ENCODE measurements at places on chromosomes 2 and 18. TPM values are rescaled to one million over a fixed set of nuclear protein-coding genes. Genes with fewer than 3 reads are reported as not detected.

Gene RANBP2
- total RNA-seq, result 91.1 TPM

Gene TRIM43
- not detected for total RNA-seq

Gene ARL6IP6
- total RNA-seq, result 16.6 TPM

Gene LYPD1
- total RNA-seq, result 1.9 TPM

Gene KCNJ3
- under 0.01 TPM for total RNA-seq

Gene UGT1A8
- total RNA-seq, result not detected

Gene HDHD2
- 41.0 TPM for total RNA-seq

Gene LOXHD1
- 1.6 TPM for total RNA-seq

Gene NEU4
- total RNA-seq, result 3.0 TPM

Gene ICA1L
- total RNA-seq, result 14.5 TPM

Gene RNASEH1
- total RNA-seq, result 21.0 TPM

- no peak for DNase-seq
Observed at GRCh38 chr2:165902934-165903333, 50.6 kb downstream of the TTC21B start.

DNA sequence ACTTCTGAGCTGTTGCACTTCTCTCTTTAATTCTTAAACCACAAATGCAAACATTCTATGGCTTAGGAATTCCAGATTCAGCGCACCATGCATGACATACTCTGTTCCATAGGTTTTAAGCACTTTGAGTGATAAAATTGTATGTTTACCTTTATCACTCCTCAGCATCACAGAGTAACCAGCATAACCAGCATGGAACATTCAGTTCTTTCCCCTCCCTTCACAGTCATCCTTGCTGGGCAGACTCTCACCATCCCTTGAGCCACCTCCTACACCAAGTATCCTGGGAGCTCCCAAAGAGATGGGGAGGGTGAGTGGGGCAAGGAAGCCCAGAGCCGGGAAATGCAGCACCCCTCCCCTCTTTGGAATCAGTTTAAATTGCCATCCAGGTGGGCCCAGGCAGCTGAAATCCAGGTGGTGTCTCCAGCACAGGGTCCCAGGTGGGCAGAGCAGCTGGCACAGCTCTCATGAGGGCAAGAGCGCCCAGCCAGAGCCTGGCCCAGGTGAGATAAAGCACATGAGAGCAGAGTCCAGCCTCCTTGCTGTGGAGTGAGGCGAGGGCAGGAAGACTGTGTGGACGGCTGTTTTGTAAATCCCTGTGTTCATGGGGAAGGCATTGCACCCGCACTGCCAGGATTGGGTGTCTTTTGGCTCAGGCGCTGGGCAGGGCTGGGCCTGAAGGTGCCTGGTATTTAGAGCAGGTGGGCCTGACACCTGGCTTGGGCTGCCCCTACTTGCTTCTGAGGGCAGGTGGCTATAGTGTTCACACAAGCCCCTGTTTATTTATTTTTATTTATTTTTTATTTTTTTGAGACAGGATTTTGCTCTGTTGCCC lies 36.8 kb downstream of the LAMA3 start:
- no peak for DNase-seq

- DNase-seq, result no peak
Observed at GRCh38 chr2:83261591-83262136, 1197.4 kb downstream of the SUCLG1 start.

DNA sequence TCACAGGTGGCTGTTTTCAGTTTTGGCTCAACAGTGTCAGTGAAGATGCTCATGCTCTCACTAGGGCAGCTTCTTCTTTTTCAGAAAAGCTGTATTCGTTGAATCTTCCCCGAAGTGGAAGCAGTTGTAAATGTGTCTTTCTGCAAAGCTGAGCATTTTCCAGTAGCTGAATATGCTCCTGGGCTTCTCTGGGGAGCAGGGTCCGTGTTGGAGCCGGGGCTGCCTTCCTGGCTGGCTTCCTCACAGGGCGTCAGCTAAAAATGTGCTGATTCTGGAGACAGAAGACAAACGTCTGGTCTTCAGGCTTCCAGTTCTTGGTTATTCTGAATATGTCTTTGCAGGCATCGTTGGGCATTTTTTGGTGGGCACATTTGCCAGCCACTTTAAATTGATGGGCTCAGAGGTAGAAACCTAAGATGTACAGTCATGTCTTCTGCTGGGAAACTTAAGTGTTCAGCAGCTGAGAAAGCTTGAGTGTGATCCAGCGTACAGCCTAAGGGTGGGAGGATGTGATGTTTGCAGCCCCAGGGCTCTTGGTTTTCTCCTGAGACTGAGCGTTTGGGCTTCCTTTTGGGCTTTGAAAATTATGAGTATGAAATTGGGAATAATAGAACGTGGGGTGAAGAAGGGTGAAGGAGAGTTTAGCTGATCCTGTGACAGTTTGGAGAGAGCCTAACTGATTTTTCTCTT lies 19.0 kb downstream of the SETBP1 start:
- no peak for DNase-seq

DNA sequence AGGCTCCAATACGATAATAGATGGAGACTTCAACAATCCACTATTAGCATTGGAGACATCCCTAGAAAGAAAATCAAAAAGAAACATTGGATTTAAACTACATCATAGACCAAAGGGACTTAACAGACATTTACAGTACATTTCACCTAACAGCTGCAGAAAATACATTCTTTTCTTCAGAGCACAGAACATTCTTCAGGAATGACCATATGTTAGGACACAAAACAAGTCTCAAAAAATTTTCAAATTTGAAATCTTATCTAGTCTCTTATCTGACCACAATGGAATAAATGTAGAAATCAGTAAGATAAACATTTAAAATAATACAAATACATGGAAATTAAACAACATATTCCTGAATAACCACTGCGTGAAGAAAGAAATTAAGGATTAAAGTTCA lies 68.7 kb downstream of the STRADB start:
- no peak for DNase-seq

DNA sequence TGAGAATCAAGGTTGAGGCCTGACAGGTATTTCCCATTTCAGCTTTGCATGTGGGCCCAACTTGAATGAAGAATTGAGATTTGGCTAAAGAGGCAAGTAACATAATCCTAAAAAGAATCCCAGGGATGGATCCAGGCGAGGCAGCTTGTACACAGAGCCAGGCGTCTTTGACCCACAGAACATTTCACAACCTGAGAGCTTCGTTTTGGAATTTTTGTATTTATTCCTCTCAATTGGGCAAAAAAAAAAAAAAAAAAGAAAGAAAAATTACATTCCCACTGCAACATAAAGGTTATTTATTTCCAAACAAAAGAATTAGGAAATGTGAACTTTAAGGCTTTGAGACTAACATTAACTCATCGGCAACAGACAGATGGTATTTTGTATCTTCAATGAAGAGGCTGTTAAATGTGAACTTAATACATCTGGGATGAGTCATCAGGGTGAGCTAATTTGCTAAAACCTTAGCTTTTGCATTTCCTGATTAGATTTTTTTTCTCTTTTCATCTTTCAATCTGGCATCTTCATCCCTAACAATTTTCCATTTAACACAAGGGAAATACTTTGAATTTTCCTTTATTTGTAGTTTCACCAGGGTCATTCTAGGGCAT lies 478.5 kb upstream of the TNP1 start:
- DNase-seq, result no peak

DNA sequence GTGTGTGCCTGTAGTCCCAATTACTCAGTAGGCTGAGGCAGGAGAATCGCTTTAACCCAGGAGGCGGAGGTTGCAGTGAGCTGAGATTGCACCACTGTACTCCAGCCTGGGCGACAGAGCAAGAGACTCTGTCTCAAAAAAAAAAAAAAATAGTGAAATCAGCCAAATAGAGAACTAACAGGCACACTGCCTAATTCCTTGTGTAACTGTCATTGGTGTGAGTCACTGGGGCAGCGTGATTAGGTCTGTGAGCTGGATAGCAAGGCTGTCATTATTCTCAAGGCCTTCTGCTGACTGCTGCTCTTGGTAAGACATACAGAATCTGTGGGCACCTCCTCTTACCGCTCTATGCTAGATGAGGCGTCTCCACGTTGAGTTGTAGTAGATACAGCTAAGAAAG lies 270.3 kb downstream of the NEDD4L start:
- DNase-seq, result peak; percentile 71

DNA sequence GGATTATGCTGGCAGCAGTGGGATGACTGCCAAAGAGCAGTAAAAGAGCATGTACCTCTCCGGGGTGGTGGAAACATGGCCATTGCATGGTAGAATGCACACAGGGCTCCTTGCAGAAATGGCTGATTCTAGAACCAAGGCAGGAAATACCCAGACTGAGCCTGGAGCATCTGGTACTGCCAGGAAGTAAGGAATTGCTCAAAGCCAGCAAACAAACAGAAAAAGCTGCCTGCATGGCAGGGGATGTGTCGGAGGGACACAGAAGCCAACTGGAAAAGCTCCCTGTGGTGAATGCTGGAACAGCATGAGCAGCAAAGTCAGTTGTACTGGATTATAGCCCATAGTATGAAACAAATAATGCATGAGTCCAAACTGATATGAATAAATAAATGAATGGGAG lies 78.0 kb upstream of the NFATC1 start:
- no peak for DNase-seq

- no peak for DNase-seq
Observed at GRCh38 chr2:7022492-7023385, 105.5 kb downstream of the RNF144A start.

- DNase-seq, result no peak
Observed at GRCh38 chr2:126639276-126639675, 16.7 kb upstream of the GYPC start.

GRCh38 chr18:2302012-2302411 lies 269.3 kb downstream of the METTL4 start:
- DNase-seq, result no peak

GRCh38 chr2:190881084-190881597 lies 520 bp downstream of the GLS start:
- DNase-seq, result no peak

GRCh38 chr2:32289165-32289999 lies 11.7 kb downstream of the YIPF4 start:
- DNase-seq, result no peak

GRCh38 chr2:127859712-127860085 lies 1.7 kb upstream of the POLR2D start:
- DNase-seq, result peak; percentile 68

GRCh38 chr18:36613069-36613468 lies 215.7 kb downstream of the TPGS2 start:
- DNase-seq, result no peak

- no peak for DNase-seq
Observed at GRCh38 chr2:131039535-131039907, 53.7 kb downstream of the FAM168B start.

GRCh38 chr2:10392951-10393639 lies 55.0 kb downstream of the ODC1 start:
- DNase-seq, result no peak

- DNase-seq, result no peak
Observed at GRCh38 chr18:78319961-78320360, 659.7 kb upstream of the SALL3 start.

GRCh38 chr18:69064063-69064462 lies 266.2 kb downstream of the CCDC102B start:
- no peak for DNase-seq

- DNase-seq, result no peak
Observed at GRCh38 chr2:58853420-58853819, 612.3 kb upstream of the FANCL start.

GRCh38 chr2:43040084-43040854 lies 186.1 kb downstream of the ZFP36L2 start:
- DNase-seq, result no peak

DNA sequence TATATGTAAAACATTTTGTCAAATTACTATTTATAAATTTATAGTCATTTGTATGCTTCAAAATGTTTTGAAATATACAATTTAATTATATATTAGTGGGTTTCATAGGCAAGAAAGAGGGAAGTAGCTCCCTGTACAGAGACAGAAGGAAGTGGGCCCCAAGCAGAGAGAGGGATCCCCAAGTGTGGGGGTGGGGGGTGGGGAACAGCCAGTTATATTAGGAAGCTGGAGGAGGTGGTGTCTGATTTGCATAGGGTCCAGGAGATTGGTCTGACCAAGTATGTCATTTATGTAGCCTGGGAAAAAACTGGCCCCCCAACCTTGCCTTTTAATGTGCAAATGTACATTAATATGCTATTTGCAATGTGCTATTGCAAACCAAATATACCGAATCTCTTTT lies 76.5 kb upstream of the ZSWIM2 start:
- DNase-seq, result no peak

- DNase-seq, result peak; percentile 78
Observed at GRCh38 chr2:38515155-38516074, 87.3 kb downstream of the HNRNPLL start.

DNA sequence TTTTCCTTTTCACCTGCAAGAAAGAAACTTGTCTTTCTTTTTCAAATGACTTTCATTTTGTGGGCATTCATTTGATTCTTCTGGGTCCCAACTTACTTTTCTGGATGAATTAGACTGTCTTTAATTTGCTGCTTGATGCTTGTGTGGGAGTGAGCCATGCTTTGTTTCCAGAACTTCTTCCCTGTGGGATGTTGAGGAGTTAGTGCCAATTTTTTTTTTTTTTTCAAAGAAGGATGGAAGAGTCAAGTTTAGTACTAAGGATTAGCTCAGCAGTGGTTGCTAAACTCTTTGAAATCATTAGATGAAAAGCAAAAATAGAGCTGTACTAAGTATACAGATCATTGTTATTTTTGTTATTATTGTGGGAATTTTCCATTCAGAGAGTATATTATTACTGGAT lies 17.2 kb upstream of the KCTD1 start:
- no peak for DNase-seq

- no peak for DNase-seq
Observed at GRCh38 chr2:38181806-38182491, 106.0 kb upstream of the CYP1B1 start.

GRCh38 chr2:176285321-176285720 lies 16.1 kb downstream of the MTX2 start:
- no peak for DNase-seq

DNA sequence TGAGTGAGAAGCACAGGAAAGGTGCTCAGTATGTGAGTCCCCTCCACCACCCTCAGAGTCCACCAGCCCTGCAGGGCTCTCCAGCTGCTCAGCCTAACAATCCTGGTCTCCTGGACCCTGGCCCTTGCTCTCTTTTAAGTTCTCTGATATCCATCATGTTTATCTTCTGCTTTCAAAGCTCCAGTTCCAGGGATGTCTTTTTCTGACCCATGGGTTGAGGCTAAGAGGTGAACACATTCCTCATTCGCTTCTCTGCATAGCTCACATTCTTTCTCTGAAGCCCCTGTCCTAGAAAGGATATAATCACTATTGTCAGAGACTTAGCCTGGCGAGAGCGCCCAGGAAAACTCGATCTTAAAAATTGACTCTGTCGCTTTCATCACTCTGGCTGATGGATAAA lies 86.4 kb downstream of the ARL4C start:
- no peak for DNase-seq

- no peak for DNase-seq
Observed at GRCh38 chr2:39158351-39158750, 37.5 kb upstream of the SOS1 start.

GRCh38 chr18:66647671-66648070 lies 43.8 kb upstream of the CDH19 start:
- no peak for DNase-seq

GRCh38 chr2:216477283-216478035 lies 21.2 kb upstream of the RPL37A start:
- DNase-seq, result no peak
